Calu3 (cell line): ENCODE measurements at places on chromosomes 12 and 14. TPM values are rescaled to one million over a fixed set of nuclear protein-coding genes. Genes with fewer than 3 reads are reported as not detected.

Gene ZDHHC22
- not detected in 2 replicates for total RNA-seq

Gene GPR137C
- total RNA-seq, result 2.0 and 2.3 TPM in 2 replicates

GRCh38 chr14:79011920-79012204, 841.7 kb downstream of the NRXN3 start:
- H3K4me3 ChIP-seq, result no peak overlapping the region
- no peaks in the 10 kb centered on the region for H3K36me3 ChIP-seq
- no peak overlapping the region for H3K27ac ChIP-seq
- H3K4me1 ChIP-seq, result no peaks in the 10 kb centered on the region

DNA sequence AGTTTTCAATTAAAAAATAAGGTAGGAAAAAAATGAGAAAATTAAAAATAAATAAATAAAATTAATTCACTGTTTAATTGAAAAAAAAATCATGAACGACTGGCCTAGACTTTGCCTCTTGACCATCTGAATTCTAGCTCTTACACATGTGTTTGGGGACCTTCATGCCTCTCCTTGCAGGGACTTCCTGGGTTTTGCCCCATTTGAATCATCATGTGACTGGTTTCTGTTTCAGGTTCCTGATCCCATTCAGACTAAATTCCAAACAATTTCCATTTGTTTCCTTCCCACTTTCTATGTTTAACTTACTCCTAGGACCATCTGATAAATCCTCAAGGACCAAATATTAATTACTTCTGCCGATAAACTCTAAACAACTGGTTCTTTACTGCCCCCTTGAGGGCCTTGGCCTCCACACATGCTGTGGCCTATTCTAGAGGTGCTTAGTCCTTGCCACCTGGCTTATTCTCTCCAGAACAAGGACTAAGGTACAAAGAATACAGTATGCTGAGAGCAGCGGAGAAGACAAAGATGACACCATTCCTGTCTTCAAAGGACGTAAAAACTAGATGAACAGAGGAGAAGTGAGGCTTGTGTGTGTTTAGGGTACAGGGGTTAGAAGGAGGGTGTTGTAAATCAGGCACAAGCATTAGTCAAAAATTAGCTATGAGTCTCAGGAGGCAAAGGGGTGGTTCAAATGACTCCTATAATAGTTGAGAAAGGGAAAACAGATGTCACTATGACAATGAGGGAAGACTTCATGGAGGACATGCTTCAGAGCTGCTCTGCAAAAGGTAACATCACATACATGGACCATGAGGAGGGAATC, 125.8 kb upstream of the AVPR1A start:
- H3K36me3 ChIP-seq, result no peaks in the 10 kb centered on the region
- H3K27ac ChIP-seq, result no peak overlapping the region
- no peaks in the 10 kb centered on the region for H3K27me3 ChIP-seq
- H3K4me3 ChIP-seq, result no peak overlapping the region
- DNase-seq, result peak; percentile 78
- peaks cover 8% of the 10 kb centered on the region for H3K4me1 ChIP-seq

- H3K4me1 ChIP-seq, result no peaks in the 10 kb centered on the region
- peaks cover 58% of the 10 kb centered on the region for H3K36me3 ChIP-seq
- no peaks in the 10 kb centered on the region for H3K27me3 ChIP-seq
- H3K27ac ChIP-seq, result no peak overlapping the region
- DNase-seq, result no peak
These were observed 9.7 kb downstream of the SLC25A47 start for GRCh38 chr14:100332797-100333196.

- DNase-seq, result no peak
- no peak overlapping the region for H3K27ac ChIP-seq
- no peaks in the 10 kb centered on the region for H3K27me3 ChIP-seq
- H3K4me3 ChIP-seq, result no peak overlapping the region
These were observed 589.3 kb downstream of the BCL11B start for GRCh38 chr14:98682726-98683125.

- DNase-seq, result peak; percentile 28
- no peaks in the 10 kb centered on the region for H3K27me3 ChIP-seq
- no peaks in the 10 kb centered on the region for H3K36me3 ChIP-seq
- H3K4me3 ChIP-seq, result no peak overlapping the region
- peaks cover 10% of the 10 kb centered on the region for H3K4me1 ChIP-seq
These were observed 101.6 kb downstream of the SLC25A47 start for GRCh38 chr14:100424504-100425428.

Gene ARPC3
- total RNA-seq, result 321 and 344 TPM in 2 replicates

Gene LRTM2
- not detected in 2 replicates for total RNA-seq

DNA sequence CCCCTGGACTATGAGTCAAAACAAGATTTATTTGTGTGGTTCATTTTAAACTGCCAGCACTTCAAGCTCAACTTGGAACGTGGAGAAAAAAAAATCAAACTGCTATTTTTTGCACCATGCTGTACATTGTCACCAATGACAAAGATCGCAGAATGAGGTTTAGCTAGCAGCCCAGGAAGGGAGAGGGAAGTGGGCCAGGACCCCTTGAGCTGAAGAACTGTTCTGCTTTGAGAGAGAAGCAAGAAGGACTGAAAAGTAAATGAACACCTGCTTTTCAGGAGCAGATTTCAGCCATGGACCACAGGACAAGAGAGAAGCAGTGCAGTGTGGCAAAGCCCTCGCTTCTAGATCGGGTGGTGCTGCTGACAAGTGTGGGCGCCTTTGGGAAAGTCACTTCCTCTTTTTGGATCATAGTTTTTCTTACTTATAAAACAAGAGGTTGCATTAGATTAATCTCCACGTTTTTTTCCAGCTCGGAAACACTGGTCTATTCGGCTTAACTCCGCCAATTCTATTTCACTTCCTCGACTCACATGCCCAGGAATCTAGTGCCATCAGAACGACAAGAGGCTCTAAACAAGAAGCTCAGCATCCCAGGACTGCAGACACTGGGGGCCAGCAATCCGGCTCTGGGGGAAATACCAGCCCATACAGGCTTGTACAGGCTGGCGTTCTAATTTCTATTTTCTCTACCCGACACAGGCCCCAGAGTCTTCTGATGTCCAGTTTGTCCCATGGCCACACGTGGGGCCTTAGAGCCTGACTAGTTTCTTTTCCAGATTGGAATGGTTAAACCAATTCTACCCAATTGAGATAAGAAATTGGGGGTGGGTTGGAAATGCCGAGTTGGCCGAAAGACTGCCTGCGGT, 129.9 kb downstream of the CRACR2A start:
- H3K4me3 ChIP-seq, result no peak overlapping the region
- H3K27ac ChIP-seq, result no peak overlapping the region
- H3K4me1 ChIP-seq, result no peaks in the 10 kb centered on the region
- H3K27me3 ChIP-seq, result peaks cover 12% of the 10 kb centered on the region
- no peaks in the 10 kb centered on the region for H3K36me3 ChIP-seq

Gene HSPA2
- 3.6 and 4.1 TPM in 2 replicates for total RNA-seq

Gene PPTC7
- total RNA-seq, result 26.0 and 27.8 TPM in 2 replicates

DNA sequence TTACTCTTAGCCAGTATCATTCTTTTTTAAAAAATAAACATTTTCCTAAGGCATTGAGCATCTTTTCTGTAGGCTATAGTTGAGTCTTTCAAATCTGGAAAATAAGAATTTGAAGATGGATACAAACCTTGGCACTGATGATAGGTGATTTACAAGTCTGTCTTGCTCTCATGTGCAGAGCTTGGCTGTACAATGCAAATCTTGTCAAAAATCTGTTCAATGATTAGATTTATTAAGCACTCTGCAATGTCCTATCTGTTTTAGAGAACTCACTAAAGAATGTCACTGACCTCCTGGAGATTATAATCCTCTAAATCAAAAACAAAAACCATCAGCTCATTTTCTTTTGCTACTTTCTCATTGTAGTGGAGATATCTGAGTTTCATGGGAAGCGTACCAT, 42.8 kb upstream of the AMIGO2 start:
- H3K27ac ChIP-seq, result no peak overlapping the region
- H3K27me3 ChIP-seq, result no peaks in the 10 kb centered on the region
- DNase-seq, result no peak
- H3K4me3 ChIP-seq, result no peak overlapping the region
- no peaks in the 10 kb centered on the region for H3K4me1 ChIP-seq

- H3K4me1 ChIP-seq, result no peaks in the 10 kb centered on the region
- no peaks in the 10 kb centered on the region for H3K27me3 ChIP-seq
- H3K36me3 ChIP-seq, result no peaks in the 10 kb centered on the region
These were observed 12.9 kb downstream of the USP30 start for GRCh38 chr12:109065154-109065852.

Gene HOXC10
- total RNA-seq, result 0.51 and 0.71 TPM in 2 replicates

Gene OR10AD1
- not detected in 2 replicates for total RNA-seq

DNA sequence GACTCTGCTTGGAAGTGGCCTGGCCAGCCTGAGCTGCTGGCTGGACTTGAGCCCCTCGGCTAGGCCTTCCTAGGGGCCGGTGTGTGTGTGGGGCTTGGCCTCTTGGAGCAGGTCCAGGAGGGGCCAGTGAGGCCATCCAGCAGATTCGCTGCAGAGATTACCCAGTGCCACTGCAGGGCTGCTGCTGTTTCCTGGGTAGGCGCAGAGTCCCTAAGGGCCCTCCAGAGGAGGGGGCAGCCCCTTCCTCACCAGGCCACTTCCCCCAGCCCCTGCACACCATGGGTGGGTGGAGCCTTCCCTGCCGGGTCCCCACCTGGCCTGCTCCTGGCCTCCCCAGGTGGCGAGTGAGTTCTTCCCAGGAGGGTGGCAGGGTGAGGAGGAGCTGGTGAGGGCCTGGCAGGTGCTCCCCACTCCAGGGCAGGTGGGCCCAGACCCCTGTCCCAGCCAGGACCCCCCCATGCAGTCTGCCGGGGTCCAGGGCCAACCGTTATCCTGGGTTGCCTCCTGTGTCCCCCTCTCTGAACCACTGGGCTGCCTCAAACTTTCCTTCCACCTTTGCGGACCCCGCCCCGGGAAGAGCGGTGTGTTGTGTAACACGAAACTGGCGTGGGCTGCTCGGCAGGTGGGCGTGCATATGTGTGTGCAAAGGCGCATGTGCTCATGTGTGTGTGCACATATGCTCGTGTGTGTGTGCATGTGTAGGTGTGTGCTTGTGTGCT, 25.1 kb downstream of the ASPG start:
- DNase-seq, result peak; percentile 0
- H3K4me1 ChIP-seq, result no peaks in the 10 kb centered on the region
- peaks cover 28% of the 10 kb centered on the region for H3K27me3 ChIP-seq

Gene CPNE6
- not detected in 2 replicates for total RNA-seq

Gene TMPRSS12
- not detected in 2 replicates for total RNA-seq

Gene FOXN4
- not detected in 2 replicates for total RNA-seq

- H3K27me3 ChIP-seq, result peaks cover 26% of the 10 kb centered on the region
- no peaks in the 10 kb centered on the region for H3K4me1 ChIP-seq
These were observed 6.5 kb upstream of the TMEM119 start for GRCh38 chr12:108604208-108604941.

GRCh38 chr12:119843100-119843499, 34.0 kb downstream of the CIT start:
- no peak overlapping the region for H3K27ac ChIP-seq
- H3K4me3 ChIP-seq, result no peak overlapping the region
- peaks cover 15% of the 10 kb centered on the region for H3K36me3 ChIP-seq
- no peaks in the 10 kb centered on the region for H3K27me3 ChIP-seq
- H3K4me1 ChIP-seq, result no peaks in the 10 kb centered on the region
- no peak for DNase-seq

GRCh38 chr12:44846826-44847225, 29.3 kb downstream of the NELL2 start:
- no peak for DNase-seq
- H3K27ac ChIP-seq, result no peak overlapping the region
- no peaks in the 10 kb centered on the region for H3K27me3 ChIP-seq
- H3K4me1 ChIP-seq, result no peaks in the 10 kb centered on the region
- H3K36me3 ChIP-seq, result no peaks in the 10 kb centered on the region

- DNase-seq, result no peak
- H3K27me3 ChIP-seq, result no peaks in the 10 kb centered on the region
- H3K36me3 ChIP-seq, result no peaks in the 10 kb centered on the region
- H3K4me1 ChIP-seq, result no peaks in the 10 kb centered on the region
- no peak overlapping the region for H3K27ac ChIP-seq
These were observed 214.2 kb downstream of the GLT1D1 start for GRCh38 chr12:129067491-129067890.

Gene KLRG1
- 0.38 and 0.66 TPM in 2 replicates for total RNA-seq

Gene KMT2D
- 72.9 and 79.7 TPM in 2 replicates for total RNA-seq

GRCh38 chr14:61563162-61563511, 132.2 kb upstream of the HIF1A start:
- H3K27ac ChIP-seq, result peak overlapping the region; percentile 99
- no peak for DNase-seq
- H3K4me1 ChIP-seq, result peaks cover 77% of the 10 kb centered on the region
- no peaks in the 10 kb centered on the region for H3K27me3 ChIP-seq

GRCh38 chr12:26845057-26845666, 12.2 kb upstream of the ITPR2 start:
- no peaks in the 10 kb centered on the region for H3K36me3 ChIP-seq
- H3K27me3 ChIP-seq, result peaks cover 10% of the 10 kb centered on the region
- peaks cover 8% of the 10 kb centered on the region for H3K4me1 ChIP-seq
- DNase-seq, result peak; percentile 66
- H3K4me3 ChIP-seq, result no peak overlapping the region
- H3K27ac ChIP-seq, result no peak overlapping the region

Gene GALC
- 18.8 and 19.3 TPM in 2 replicates for total RNA-seq

DNA sequence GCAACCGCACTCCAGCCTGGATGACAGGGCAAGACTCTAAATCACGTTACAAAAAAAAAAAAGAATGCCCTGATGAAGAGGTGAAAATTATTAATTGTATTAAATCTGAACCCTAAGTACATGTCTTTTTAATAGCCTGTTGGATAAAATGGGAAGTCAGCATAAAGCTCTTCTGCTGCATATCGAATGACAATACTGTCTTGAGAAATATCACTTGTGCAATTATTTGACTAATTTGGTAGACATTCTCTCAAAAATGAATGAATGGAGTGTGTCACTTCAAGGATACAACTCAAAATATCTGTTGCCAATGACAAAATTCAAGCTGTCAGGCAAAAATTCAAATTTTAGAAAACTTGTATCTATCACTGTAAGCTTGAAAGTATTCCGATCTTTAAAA, 38.9 kb downstream of the DNAI7 start:
- H3K36me3 ChIP-seq, result no peaks in the 10 kb centered on the region
- no peaks in the 10 kb centered on the region for H3K4me1 ChIP-seq
- H3K27me3 ChIP-seq, result no peaks in the 10 kb centered on the region
- H3K27ac ChIP-seq, result no peak overlapping the region
- DNase-seq, result no peak

DNA sequence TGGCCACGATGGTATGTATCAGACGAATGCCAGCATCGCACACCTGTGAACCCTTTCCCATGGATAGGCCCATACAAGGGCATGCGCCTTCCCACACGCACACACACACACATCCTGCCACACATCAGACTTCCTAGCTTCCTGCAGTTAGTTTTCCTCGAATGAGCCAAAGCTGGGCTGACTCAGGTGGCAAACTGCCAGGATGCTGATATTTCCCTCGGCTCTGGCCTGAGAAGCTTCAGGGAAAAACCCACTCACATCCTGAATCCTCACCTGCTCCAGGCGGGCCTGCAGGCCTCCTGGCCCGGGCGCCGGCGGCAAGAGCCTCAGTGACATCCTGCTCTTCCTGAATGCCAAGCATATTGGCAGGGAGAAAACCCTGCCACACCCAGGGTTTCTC, 22.4 kb downstream of the CALM1 start:
- no peaks in the 10 kb centered on the region for H3K4me1 ChIP-seq
- H3K27ac ChIP-seq, result peak overlapping the region; percentile 17
- H3K4me3 ChIP-seq, result no peak overlapping the region
- H3K36me3 ChIP-seq, result peaks cover 5% of the 10 kb centered on the region
- no peaks in the 10 kb centered on the region for H3K27me3 ChIP-seq
- peak; percentile 89 for DNase-seq
